AG04450 (cell line): ENCODE measurements at places on chromosomes 2 and 18.
A peak's percentile ranks its signal among the peaks of the same experiment; 100 is the strongest.

- DNase-seq: no peak
Measured at GRCh38 chr2:129375632-129376425, 603.6 kb upstream of the RAB6C start.

DNA sequence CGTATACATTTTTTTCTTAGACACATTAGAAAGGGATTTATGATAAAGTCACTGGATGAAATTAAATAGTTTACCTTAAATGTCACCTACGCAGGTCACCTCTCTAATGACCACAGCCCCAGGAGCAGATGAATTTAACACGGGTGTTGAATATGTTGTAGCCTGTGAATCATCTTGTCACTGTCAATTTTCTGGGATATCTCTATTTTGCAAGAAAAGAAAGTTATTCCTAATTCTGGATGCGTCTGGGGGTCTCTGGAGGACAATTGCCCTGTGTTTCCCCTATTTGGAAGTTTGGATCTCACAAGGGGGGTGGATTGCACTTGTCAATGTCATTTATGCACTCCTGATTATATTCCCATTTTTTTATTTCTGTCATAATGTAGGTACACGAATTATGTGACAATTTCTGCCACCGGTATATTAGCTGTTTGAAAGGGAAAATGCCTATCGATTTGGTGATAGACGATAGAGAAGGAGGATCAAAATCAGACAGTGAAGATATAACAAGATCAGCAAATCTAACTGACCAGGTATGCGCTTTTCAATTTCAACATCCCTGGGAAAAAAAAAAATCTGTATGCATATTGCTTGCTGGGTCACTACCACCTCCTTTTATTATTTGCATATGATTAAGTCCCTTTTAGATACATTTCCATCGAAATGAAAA lies 7.7 kb downstream of the MEIS1 start:
- DNase-seq: no peak

- DNase-seq: no peak
Measured at GRCh38 chr2:8533923-8534322, 147.9 kb upstream of the ID2 start.

DNA sequence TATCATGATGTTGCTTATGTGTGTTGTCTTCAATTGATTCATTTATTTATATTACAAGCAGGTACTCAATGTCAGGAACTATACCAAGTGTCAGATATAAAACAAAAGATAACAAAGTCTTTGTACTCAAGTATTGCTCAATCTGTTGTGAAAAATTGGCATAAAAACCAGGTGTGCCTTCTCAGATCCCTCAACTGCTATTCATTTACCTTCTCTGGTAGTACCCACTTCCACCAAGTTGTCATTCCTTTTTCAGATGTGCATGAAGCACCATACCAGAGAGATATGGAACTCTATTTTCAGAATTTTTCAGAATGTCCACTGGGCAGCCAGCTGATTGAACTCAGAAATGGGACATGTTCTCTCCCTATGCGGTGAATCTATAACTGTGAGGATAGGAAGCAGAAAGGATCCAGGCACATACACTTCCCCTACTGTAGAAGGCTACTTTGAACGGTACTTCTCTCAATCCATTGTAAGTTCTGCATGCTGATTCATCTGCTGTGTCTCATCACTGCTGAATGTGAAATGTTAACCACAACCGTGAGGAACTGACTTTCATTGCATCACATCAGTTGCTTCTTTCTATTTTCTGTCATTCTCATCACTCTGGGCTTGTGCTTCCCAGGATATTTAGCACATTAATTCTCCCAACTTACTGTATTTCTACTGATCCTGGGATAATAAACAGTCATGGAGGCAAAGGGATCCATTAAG lies 1621.3 kb downstream of the SUCLG1 start:
- DNase-seq: peak; percentile 59

- no peak for DNase-seq
Measured at GRCh38 chr2:51579412-51579811, 547.5 kb upstream of the NRXN1 start.

DNA sequence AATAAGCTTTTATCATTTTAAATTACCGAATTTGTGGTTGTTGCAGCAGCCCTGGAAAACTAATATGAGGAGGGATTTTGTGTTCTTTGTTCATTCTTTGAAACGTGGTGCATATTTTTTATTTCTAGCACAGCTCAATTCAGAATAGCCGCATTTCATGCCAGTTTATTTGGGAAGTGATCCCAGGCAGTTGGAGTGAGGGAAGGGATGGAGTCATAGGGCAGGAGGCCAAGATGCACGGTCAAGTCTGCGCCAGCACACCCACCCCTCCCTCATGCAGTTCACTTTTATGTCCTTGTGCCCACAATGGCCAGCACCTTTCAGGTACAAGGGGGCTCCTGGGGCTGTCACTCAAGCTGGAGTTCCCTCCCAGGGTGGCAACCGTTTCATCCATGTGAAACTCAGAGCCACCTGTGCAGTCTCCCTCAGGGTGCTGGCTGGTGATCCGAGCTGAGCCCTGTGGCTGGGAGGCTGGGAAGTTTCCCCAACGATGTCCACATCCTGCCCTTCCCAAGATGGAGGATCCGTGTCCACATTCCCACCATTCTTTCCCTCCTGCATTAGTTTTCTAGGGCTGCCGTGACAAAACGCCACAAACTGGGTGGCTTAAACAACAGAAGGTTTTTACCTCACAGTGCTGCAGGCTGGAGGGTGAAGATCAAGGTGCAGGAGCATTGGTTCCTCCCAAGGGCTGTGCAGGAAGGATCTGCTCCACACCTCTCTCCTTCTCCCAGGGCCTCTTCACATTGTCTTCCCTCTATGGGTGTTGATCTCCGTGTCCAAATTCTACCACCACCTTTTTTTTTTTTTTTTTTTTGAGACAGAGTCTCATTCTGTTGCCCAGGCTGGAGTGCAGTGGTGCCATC lies 68.5 kb upstream of the ITGA6 start:
- DNase-seq: no peak

- DNase-seq: no peak
Measured at GRCh38 chr2:81940266-81940955, 1635.9 kb upstream of the LRRTM1 start.

DNA sequence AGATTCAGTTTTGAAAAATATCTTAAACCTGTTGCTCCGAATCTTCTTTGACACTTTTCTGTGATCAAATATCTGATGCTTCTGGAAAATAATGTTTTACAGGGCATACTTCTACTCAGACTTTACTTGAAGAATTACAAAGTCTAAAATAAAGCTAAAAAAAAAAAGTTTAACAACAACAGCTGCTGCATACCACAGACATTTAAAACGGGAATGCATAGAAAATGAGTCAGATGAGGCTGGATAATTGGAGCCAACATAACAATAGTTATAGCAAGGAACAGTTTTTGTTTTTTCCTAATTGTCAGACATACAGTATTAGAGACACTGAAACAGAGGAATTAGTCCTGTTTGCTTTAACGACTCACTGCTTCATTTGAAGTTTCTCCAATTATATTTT lies 1090.2 kb downstream of the SUCLG1 start:
- no peak for DNase-seq

GRCh38 chr2:40072442-40073232 lies 293.6 kb upstream of the THUMPD2 start:
- DNase-seq: no peak

- no peak for DNase-seq
Measured at GRCh38 chr2:149690825-149691224, 103.2 kb upstream of the MMADHC start.

DNA sequence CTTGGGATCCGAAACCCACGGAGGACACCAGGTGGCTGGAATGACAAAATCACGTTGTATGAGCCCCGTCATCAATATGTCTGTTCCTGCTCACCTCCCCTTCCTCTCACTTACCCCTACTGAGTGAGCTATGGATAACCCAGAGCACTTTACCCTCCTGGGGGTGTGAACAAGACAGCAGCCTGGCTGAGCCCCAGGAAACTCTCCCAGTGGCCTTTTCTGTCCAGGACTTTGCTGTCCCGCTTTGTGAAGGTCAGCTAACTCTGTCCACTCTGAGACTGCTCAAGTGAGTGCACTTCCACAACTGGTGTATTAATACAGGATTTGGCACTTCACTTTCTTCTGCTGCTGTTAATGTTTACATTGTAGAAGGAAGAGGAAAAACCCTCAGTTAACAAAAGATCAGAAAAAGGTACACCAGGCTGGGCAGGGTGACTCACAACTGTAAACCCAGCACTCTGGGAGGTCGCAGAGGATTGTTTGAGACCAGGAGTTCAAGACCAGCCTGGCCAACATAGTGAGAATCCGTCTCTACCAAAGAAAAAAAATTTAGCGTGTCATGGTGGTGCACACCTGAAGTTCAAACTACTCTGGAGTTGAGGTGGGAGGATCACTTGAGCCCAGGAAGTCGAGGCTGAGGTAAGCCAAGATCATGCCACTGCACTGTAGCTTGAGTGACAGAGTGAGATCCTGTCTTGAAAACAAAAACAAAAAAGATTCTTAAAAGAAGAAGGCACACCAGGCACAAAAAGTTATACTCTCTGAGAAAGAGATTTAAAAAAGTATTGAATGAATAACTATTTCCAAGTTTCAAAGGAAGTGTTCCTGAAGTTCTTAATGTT lies 90.3 kb downstream of the CLHC1 start:
- DNase-seq: no peak

GRCh38 chr2:214193943-214194342 lies 216.9 kb upstream of the VWC2L start:
- DNase-seq: peak; percentile 32

GRCh38 chr2:75074228-75074627 lies 115.8 kb downstream of the POLE4 start:
- no peak for DNase-seq

DNA sequence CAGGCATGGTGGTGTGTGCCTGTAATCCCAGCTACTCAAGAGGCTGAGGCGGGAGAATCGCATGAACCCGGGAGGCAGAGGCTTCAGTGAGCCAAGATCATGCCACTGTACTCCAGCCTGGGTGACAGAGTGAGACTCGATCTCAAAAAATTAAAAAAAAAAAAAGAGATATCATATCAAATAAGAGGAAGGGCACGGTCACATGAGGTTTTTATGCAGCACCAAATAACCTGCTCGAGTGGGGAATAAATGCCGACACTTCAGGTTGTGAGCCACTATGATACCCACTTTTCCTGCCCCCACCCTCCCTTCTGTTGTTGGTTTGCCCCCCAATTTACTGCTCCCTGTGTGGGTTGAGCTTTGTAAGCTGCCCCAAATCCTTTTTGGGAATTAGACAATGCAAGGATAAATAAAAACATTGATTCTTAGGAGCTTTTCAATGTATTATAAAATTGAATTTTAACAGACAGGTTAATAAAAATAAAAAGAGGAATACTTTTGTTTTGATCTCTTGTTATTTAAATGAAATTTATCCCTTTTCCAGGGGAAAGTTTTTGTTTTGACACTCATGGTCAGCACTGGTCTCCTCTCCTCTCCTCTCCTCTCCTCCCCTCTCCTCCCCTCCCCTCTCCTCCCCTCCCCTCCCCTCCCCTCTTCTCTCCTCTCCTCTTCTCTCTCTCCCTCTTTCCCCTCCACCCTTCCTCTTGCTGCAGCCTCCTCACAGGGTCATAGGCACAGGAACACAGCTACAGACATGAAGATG lies 29.2 kb downstream of the CD8B start:
- no peak for DNase-seq

- DNase-seq: no peak
Measured at GRCh38 chr2:118309946-118310680, 221.8 kb downstream of the INSIG2 start.

DNA sequence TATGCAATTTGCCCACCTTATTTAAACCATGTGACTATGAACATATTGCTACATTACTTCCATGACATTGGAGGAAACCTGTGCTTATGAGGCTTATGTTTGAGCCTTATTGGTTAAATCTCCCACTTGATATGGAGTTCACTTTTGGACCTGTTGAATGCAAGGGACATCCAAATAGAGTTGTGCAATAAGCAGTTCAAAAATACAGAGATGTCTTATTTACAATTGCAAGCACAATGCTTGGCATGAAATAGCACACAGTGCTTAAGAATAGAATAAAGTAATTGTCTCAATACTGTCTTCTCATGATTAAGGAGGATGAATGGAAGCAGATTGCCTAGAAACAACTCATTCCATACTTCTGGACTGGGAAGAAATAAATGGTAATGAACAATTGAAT lies 793.5 kb downstream of the METTL4 start:
- DNase-seq: no peak

GRCh38 chr2:169741-170140 lies 94.1 kb downstream of the SH3YL1 start:
- DNase-seq: no peak

DNA sequence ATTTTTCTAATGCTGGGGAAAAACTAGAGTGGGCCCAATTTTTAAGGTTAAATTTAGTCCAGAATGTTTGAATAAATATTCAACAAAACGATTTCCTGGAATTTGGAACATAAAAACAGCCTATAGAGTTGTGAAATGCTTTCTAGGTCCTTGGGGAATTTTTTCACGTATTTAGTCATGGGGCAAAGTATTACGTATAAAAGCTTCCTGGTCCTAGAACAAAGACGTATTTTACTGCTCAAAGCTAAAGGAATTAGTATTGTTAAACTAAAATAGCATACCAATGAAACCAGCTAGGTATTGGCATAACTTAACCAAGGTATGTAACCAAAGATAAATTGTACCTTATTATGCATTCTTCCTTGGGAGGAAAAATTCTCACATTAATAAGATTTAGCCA lies 1.6 kb downstream of the SESTD1 start:
- no peak for DNase-seq

DNA sequence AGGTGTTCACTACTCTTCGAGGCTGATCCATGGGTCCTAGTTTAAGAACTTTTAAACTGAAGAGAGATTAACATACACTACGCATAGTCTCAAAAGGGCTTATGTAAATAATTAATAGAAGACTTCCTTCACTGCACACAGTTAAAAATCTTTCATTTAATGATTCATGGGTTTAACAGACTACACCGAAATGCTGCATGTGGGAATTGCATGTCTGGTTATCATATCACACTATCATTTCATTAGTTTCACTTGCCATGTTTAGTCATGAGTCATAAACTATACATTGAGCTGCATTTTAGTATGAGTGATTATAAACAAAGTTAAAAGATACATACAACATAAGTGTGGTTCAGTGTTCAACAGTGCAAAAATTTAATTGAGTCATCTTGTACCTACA lies 31.2 kb downstream of the GLS start:
- DNase-seq: no peak

DNA sequence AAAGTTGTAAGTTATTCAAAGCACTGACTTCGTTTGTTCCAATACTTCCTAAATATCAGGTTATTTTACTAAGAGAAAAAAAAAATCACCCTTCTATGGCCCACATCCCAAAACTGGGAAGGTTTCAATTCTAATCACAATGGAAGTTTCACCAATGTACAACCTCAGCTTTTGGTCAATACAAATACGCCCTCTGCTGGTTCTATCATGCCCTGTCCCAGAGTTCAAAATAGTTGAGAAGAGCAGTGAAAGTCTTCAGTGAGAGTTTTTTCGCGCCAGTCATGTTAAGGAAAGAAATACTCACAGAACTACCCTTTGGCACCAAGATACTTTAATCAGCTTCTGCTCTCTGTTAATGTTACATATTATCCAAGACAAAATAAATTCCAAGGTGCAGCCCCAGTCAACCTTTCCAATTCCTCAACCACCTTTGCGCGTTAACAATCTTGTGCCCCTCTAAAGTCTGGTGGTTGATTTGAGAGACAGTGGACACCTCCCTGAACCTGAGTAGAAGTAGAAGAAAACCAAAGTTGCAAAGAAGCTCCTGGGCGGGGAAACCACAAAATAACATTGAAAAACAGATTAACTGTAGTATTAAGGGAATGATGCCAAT lies 59.9 kb downstream of the SUMO1 start:
- DNase-seq: peak; percentile 43

- no peak for DNase-seq
Measured at GRCh38 chr2:193103064-193103463, 908.3 kb upstream of the TMEFF2 start.

- no peak for DNase-seq
Measured at GRCh38 chr2:226183550-226183949, 616.1 kb downstream of the IRS1 start.
